ENCODE measurements at places on chromosomes 6 and 20.

GRCh38 chr20:31829731-31830130, 10.6 kb downstream of the MYLK2 start:
- DNase-seq, result no peak

DNA sequence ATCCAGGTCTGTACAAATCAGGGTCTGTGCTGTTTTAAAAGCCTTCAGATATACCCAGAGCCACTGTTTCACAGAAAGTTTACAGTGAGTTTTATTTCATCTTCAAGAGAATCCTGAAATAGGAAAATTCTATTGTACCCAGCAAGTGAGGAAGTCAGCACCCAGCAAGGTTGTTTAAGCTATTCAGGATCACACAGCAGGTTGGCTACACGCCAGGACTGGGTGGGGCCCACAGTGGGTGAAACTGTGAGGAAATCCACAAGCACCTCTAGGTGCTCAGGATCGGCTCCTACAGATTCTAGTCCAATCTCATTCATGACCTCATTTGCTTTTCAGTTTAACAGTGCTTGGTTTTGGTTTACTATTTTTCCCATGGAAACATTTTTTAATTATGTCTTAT, 128.9 kb downstream of the SYNDIG1 start:
- no peak for DNase-seq

- DNase-seq, result no peak
These were observed 667.5 kb downstream of the UTRN start for GRCh38 chr6:144952456-144953240.

- DNase-seq, result no peak
These were observed 72.3 kb upstream of the SLC22A1 start for GRCh38 chr6:160049346-160049745.

GRCh38 chr6:100342830-100343229, 121.9 kb downstream of the SIM1 start:
- no peak for DNase-seq

DNA sequence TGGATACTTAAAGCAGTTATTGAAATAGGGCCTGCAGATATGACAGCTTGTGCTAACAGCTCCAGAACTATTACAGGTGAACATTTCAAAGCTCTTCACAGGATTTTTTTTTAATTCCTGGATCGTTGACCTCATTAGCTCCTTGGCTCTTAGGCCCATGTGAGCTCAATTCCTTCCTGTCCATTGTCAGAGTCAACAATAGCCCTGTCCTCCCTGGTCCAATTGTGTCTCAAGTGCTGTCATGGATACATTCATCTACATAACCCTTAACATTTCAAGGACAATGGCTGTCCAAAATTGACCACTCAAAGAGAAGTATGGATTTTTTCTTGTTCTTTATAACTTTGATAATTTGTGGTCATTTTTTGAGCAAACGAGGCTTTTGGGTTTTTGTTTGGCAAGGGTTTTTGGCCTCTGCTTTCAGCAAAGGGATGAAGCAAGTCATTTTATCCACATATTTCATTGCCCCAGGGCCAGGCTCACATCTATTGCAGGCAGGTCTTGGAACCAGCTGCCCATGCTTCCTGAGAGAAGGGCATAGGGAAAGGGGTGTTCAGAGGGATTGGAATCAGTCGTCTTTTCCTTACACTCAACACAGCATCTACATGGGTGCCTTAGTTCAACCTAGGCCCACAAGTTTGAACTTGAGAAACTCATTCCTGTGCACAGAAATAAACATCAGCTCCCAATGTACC, 282.1 kb downstream of the TPBG start:
- DNase-seq, result no peak

DNA sequence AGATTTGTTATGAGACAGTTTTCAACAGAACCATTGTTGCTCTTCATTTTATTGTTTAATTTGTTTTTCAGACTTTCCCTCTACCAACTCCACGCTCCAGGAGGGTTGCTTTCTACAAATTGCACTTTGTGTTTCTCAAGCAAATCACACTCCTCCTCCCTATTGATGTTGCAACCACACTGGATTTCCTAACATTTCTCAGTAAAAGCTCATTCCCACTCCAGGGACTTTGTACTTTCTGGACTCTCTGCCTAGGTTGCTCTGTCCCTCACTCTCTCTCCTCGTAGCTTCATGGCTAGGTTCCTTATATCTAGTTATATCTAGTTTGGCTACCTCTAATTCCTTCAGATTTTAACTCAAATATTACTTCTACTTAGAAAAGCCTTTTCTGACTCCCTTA, 20.3 kb downstream of the PGK2 start:
- no peak for DNase-seq

Measured in fibroblast of mammary gland (primary cell).